ENCODE measurements at places on chromosomes 1 and 21.

DNA sequence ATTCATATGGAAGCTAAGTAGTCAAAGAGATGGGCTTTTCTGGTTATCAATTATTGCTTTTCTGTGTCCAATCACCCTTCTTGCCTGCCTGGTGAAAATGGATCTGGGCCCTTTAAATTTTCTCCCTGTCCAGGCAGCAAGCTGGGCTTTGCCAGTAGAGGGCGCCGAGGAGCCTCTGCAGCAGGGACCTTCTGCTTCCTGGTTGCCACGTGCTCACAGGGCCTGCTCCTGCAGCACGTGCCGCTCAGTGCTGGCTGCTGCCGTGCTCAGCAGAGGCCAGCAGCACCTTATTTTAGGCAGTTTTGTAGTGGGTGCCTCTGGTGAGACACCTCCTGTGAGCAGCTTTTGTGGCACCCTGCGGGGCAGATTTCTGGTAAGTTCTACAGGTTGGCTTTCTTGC is 4.0 kb downstream of the ACTL8 start:
- no peak for DNase-seq

- no peak for DNase-seq
Measured at GRCh38 chr1:91121366-91121765, 99.5 kb upstream of the ZNF644 start.

GRCh38 chr1:209262631-209263030 is 320.9 kb upstream of the CAMK1G start:
- no peak for DNase-seq

DNA sequence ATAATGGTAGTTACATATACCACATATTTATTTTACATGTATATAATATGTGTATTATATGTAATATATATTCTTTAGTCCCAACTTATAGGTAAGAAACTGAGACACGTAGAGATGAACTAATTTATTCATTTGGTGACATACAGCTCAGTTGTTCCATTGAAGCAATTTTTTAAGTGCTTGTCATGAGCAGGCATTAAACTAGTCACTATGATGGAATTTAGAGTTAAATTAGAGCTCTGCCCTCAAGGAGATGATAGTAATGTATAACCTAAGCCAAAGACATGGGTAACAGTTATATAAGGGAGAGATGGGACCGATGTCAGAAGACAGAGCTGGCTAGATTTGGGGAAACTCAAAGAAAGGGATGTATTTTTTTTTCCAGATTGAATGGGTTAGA is 83.0 kb downstream of the ST6GALNAC5 start:
- no peak for DNase-seq

DNA sequence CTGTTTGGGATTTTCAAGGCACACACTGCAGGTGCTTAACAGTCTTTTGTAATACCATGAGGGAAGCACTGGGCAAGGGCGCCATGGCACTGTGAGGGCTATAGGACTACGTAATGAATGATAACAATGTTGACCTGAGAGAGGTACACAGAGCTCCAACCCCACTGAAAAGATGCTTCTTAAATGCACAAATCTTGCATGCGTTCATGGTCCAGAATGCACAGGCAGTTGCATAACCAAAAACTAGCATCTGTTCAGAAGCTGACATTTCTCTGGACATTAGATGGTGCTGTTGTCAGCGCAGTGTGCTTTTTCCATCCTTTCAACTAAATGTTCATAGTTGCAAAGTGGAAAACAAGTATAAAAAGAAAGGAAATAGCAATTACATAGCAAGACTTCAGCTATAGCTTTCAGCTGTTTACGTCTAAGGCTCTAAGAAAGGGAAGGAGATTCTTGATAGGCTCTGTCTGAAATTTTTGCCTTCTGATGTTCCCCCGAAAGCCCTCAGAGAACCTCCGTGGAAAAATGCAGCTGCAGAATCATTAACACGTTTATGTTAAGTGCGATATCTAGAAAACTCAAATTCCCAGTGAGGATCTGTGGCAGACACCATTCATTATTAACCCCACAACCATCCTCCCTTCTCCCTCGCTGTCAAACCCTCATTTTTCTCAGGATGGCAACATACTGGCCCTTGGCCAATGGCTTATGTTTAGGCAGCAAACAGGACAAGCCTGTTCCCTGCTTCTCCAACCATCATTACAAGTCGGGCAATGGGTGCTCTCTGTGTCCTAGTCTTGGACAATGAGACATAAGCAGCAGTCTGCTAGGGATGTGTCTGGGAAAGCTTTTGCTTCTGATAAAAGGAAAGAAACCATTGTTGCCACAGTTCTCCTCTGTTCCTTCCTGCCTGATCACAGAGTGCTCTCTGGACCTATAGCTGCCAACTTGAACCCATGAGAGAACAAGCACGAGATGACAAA is 8.2 kb upstream of the TARBP1 start:
- no peak for DNase-seq

GRCh38 chr1:194281376-194281775 is 1095.0 kb upstream of the B3GALT2 start:
- DNase-seq = no peak

DNA sequence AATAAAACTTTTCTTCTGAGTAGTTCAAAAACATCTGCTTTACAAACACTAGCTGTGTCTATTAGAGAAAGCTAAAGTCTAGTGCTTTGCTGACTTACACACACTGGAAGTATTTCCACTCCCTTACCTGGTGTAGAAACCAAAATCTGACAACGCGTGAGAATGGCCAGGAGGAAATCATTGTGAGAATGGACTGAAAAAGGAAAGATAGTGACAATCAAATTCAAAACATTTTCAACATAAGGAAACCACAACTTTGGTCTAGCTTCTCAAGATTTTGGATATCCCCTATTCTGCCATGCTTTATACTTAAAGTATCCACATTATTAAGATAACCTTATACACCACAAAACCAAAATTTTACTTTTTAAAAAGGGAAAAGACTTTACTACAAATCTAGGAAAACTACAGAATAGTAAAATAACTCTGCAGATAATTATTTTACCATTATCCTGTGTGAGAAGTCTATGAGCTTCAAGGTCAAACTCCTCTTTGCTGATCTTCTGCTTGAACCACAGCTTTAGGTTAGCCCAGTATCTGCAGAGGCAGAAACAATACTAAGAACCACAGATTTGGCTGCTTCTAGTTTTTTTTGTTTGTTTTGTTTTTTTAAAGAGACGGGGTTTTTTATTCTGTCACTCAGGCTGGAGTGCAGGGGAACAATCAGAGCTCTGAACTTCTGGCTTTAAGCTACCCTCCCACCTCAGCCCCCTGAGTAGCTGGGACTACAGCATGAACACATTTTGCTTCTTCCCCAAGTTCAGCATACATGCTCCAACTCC is 6.6 kb downstream of the TADA1 start:
- no peak for DNase-seq

Measured in caudate nucleus (tissue), 63 donors.